ENCODE measurements at places on chromosomes 11 and 22. TPM values are rescaled to one million over a fixed set of nuclear protein-coding genes. Genes with fewer than 3 reads are reported as not detected.

The SLC6A5 gene
- total RNA-seq: not detected

The MFRP gene
- total RNA-seq: not detected

The MMP27 gene
- not detected for total RNA-seq

The NPTXR gene
- 2.5 TPM for total RNA-seq

The SOX6 gene
- total RNA-seq: not detected

All from activated T-cell treated with anti-CD3 and anti-CD28 coated beads, Interleukin-2, amount 50 U/mL, for 4 hours (primary cell).